DND-41 (cell line): ENCODE measurements at places on chromosomes 12 and 14.

DNA sequence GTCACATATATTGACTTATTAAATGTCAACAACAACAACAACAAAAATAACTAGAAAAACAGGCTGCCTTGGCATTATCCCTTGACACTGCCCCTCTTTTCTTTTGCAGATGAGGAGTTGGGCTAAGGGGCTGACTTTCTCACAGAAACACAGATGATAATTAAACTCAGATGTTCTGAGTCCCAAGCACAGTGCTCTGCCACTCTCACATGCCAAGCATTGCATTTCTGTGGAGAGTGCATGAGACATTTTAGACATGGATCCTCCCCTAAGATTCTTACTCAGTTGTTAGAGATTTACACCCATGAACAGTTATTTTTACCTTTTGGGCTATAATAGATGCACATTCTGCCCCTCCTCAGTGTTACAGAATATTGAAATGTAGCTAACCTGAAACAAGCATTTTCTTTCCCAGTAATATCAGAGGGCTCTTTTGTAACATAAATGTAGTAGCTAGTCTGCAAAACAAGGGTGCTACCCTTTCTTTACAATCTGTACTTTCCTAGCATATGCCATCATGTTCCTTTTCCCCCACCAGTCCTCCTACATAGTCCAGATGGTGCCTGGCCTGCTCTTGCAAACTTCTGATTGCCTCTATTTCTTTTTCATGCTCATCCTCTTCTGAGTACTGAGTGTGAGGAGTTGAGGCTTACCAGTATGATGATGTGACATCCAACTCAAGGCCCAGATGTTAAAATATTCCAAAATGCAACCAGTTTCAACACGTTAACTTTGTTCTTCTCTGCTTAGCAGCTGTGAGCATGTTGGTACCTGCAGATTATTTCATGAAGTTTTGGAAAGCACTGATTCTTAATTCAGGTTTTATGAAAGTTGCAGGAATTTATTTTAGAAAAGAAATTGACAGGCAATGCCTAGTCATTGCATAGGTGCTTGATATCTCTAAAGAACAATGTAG, 125.0 kb upstream of the ATP2B1 start:
- H3K27ac ChIP-seq: no peak overlapping the region
- H3K36me3 ChIP-seq: no peaks in the 10 kb centered on the region
- no peak for DNase-seq

GRCh38 chr14:100838493-100839314, 12.8 kb downstream of the MEG3 start:
- peaks cover 10% of the 10 kb centered on the region for H3K27me3 ChIP-seq
- no peaks in the 10 kb centered on the region for H3K36me3 ChIP-seq
- H3K4me1 ChIP-seq: peaks cover 7% of the 10 kb centered on the region

GRCh38 chr12:109539508-109539907, 33.8 kb downstream of the MMAB start:
- no peaks in the 10 kb centered on the region for H3K27me3 ChIP-seq
- no peaks in the 10 kb centered on the region for H3K4me1 ChIP-seq
- no peak for DNase-seq
- no peak overlapping the region for H3K27ac ChIP-seq
- 0 out of 2 replicates have a peak, but pooled peaks cover 6% of the 10 kb centered on the region for H3K36me3 ChIP-seq
- no peak overlapping the region for H3K4me3 ChIP-seq

- no peak for DNase-seq
- no peaks in the 10 kb centered on the region for H3K27me3 ChIP-seq
- H3K36me3 ChIP-seq: peaks cover 57% of the 10 kb centered on the region
- H3K4me1 ChIP-seq: peaks cover 6% of the 10 kb centered on the region
- H3K27ac ChIP-seq: no peak overlapping the region
These were observed 194.5 kb upstream of the RGS6 start for GRCh38 chr14:71737760-71738159.

DNA sequence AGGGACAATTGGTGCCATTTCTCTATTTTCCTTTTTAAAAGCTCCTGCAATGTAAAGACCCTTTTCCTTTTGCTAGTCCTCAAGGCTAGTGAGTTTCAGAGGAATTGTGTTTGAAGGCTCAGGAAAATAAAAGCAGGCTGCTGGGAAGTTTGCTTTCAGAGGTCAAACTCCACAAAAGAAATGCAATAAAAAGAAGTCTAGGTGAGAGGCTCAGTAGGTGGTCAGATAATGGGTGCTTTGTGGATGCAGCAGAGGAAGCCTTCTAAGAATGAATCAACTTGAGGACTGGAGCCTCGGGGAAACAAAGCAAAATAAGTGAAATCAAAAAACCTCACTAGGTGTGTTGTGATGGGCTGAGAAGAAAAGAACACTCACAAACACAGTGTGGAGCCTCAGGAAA, 10.3 kb downstream of the CCDC175 start:
- H3K36me3 ChIP-seq: no peaks in the 10 kb centered on the region
- H3K27ac ChIP-seq: no peak overlapping the region
- H3K4me1 ChIP-seq: no peaks in the 10 kb centered on the region
- H3K27me3 ChIP-seq: peaks cover 4% of the 10 kb centered on the region
- no peak for DNase-seq

DNA sequence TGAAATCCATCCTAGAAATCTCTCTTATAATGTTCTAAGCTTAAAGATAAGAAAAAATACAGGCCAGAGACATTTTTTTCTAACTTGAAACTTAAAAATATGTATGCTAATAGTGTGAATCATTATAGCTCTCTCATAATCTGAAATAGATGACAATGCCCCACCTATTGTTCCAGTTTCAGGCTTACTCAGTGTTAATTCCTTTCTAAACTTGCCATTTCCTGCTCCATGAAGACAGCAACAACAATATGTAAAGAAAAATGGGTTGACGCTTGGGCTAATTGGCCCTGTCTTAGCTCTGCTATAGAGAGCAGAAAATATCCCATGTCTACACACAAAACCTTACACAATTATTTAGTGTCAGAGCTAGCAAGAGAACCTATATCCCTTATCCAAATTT, 37.1 kb downstream of the LMO3 start:
- no peak overlapping the region for H3K4me3 ChIP-seq
- no peaks in the 10 kb centered on the region for H3K36me3 ChIP-seq
- no peaks in the 10 kb centered on the region for H3K4me1 ChIP-seq
- no peak for DNase-seq
- no peaks in the 10 kb centered on the region for H3K27me3 ChIP-seq

DNA sequence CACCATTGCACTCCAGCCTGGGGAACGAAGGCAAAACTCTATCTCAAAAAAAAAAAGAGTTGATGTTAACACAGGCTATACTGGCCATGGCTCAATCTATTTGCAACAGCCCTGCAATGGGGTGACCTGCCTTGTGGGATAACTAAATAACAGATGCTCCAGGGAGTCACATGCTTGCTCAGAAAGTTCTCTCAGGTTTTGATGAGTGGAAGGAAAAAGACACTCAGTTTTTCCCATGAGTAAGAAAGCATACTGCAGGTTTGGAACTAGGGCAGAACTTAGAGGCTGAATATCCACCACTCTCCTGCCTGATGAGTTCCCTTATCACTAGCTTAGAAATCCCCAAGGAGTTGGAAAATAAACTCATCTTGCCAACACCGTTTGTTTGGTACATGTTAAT, 16.9 kb downstream of the WSB2 start:
- H3K4me1 ChIP-seq: no peaks in the 10 kb centered on the region
- peaks cover 40% of the 10 kb centered on the region for H3K36me3 ChIP-seq
- DNase-seq: no peak
- no peak overlapping the region for H3K27ac ChIP-seq
- no peak overlapping the region for H3K4me3 ChIP-seq
- no peaks in the 10 kb centered on the region for H3K27me3 ChIP-seq

DNA sequence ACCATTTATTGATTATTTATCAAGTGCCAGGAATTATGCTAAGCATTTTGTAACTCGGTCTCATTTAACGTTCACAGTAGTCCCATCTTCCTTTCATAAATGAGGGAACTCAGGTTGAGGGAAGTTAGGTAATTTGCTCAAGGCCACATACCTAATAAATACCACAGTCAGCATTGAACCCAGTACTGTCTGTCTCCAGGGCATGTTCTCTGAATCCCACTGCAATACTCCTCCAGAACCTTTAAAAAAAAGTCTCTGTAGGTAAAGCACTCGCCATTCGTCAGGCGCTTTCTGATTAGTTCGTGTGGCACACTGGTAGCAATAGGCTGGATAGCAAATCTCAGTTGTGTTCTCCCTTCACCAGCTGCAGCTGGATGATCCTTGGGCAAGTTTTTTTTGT, 14.3 kb downstream of the SLC17A8 start:
- no peaks in the 10 kb centered on the region for H3K27me3 ChIP-seq
- no peaks in the 10 kb centered on the region for H3K4me1 ChIP-seq
- H3K27ac ChIP-seq: no peak overlapping the region
- no peak for DNase-seq

GRCh38 chr12:31033146-31033545, 40.5 kb upstream of the DDX11 start:
- H3K36me3 ChIP-seq: no peaks in the 10 kb centered on the region
- H3K4me1 ChIP-seq: peaks cover 8% of the 10 kb centered on the region
- H3K27me3 ChIP-seq: no peaks in the 10 kb centered on the region
- no peak for DNase-seq
- H3K27ac ChIP-seq: no peak overlapping the region
